ENCODE measurements at places on chromosomes 3 and 15.

DNA sequence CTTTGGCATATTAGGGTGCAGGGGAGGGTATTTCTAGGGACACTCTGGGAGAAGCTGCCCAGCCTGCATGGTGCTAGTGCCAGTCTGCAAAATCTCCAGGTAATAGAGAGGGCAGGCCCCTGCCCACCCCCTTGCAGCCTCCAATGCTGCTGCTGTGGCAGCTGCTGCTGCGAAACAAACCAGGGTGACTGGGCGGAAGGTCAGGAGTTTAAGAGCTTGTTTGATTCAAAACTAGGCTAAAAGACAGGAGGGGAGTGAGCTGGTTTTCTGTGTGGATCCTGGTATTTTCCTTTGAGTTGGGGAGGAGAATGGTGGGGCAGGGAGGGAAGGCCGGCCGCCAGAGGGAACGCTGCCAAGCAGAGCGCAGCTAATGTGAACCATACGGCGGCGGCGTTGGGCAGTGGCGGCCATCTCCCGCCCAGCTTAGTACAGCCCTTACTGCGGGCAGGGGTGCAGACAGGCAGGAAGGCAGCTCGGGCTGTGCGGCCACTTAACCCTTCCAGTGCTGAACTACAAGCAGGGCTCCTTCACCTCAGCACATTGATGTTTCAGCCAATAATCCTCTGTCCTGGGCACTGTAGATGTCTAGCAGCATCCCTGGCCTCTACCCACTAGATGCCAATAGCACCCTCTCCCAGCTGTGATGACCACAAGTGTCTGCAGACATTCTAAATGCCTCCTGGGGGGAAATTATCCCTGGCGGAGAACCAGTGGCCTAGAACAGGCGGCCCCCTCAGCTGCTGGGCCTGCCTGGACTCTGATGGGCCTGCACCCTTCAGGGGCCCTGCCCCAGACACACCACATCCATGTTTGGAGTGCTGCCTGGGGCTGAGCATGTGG lies 125.7 kb downstream of the EEFSEC start:
- peak; percentile 94 for DNase-seq

DNA sequence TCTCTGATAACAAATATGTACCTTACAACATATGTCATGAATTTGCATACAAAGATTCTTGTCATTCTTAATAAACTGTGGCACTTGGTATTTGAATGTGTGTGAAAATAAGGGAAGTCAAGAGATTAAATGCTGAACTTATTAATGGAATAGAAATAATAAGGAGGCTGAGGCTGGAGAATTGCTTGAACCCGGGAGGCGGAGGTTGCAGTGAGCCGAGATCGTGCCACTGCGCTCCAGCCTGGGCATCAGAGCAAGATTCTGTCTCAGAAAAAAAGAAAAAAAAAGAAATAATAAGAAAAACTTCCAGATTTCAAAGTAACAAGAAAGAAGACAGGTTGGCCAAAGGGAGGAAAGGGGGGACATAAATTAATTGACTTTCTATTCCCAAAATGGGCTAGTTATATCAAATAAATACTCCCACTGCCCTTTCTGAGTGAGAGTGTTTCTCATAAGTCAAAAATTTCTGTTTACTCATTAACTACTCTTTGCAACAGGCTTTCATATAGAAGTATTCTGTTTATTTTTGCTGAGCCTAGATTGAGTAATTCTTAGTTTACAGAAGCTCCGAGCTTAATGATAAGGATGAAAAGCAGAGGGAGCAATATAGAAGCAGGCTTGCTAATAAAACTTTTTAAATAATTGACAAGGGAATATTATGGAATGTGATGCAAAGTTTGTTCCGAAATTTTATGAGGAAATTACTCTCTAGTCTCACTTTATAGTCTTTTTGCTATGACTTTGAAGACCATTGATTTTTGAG lies 25.6 kb downstream of the KNG1 start:
- DNase-seq, result no peak

- no peak for DNase-seq
These were observed 436.5 kb upstream of the WNT5A start for GRCh38 chr3:55923626-55924025.

GRCh38 chr3:37718632-37719031 lies 143.0 kb upstream of the CTDSPL start:
- no peak for DNase-seq

DNA sequence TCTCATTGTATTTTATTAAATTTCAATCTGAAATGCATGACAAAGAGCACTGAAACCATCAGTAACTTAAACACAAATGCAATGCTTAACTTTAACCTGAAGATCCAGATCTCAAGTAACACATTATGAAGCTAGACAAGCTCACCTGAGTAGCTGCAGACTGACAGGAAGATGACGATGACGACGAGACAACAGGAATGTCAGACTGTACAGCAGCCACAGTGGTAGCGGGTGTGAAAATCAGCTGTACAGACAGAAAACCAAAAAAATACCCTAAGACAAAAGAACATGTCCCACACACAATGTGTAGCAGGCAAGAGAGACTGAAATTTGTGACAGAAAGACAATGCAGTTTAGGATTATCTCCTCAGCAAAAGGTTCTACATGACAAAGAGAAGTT lies 36.3 kb downstream of the PHC3 start:
- no peak for DNase-seq

GRCh38 chr15:83380682-83381081 lies 66.5 kb upstream of the SH3GL3 start:
- peak; percentile 61 for DNase-seq

- DNase-seq, result no peak
These were observed 582.0 kb upstream of the SEMA6D start for GRCh38 chr15:47135267-47135666.

GRCh38 chr3:43998370-43998835 lies 243.3 kb upstream of the TOPAZ1 start:
- peak; percentile 39 for DNase-seq

GRCh38 chr3:128133273-128133883 lies 9.8 kb upstream of the RUVBL1 start:
- DNase-seq, result no peak

DNA sequence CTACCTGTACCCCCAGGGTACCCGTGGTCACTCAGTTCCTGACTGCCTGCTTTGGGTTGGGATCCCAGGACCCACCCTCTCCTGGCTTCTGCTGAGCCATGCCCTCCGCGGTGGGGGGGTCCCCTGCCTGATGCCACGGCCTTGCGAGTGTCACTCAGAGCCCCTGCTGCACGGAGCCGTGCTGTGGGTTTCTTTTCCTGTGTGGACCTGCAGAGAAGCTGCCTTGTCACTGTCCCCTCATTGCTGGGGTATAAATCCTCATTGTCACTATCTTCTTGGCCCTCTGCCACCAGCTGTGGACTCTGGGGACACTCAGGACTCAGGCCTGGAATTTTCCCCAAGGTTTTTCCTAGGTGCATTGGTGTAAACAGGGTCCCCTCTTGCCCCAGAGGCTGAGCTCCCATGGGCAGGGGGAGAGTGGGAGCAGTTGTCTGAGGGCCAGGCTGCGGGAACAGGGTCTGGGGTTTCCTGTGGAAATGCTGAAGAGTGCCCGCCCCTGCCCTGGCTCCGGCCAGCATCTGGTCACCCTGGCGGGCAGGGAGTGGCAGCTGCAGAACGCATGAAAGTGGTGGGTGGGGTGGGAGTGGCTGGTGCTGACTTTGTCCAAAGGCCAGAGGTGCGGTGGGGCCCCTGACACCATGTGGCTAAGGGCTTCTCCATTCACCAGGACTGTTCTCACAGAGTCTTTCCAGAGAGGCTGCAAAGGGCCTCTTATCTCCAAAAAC lies 191.7 kb downstream of the GOLGA6L6 start:
- DNase-seq, result no peak

GRCh38 chr15:41561104-41561776 lies 2.2 kb downstream of the TYRO3 start:
- no peak for DNase-seq

DNA sequence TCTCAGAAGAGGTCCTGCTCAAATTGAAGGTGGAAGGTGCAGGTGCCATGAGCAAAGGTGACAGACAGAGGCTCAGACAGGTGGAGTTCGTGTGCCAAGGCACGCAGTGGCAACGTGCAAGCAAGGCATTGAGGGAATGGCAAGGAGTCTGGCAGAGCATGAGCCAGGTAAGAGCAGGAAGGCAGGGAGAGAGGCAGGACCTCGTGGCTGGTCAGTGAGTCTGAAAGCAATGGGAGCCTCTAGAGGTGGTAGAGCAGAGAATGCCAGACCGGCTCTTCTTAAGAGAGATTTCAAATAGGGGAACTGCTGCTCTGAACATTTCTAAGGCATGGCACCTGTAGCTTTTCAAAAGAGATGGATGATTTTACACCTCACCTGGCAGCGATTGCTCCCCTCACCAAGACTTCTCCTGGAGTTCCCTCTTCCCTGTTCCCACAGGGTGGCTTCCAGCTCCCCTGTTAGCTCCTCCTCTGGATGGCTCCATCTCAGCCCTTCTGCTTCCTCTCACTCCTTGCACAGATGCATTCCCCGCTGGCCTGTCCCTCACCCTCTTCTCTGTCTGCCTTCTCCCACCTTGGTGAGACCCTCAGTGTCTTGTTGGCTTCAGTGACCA lies 2.7 kb downstream of the MYO5C start:
- DNase-seq, result no peak

DNA sequence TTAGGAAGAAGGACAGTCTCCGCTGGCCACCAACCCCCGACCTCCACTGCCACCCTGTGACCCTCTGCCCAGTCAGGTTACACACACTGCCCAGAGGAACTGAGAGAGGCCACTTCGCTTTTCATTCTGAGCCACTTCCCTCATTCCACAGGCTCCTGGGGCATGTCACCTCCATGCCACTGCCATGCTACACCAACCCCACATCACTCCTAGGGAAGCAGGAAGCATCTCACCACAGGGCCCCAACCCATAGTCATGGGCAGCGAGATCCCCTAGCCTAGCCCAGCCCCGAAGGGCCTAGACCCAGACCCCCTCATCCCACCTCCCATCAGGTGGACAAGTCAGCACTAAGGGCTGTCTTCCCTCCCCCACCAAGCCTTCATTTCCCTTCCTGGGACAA lies 1.4 kb downstream of the PLCB2 start:
- DNase-seq, result no peak

- DNase-seq, result no peak
These were observed 1011.8 kb upstream of the GBE1 start for GRCh38 chr3:82773207-82773606.

GRCh38 chr3:72997421-72997961 lies 880 bp downstream of the PPP4R2 start:
- DNase-seq, result peak; percentile 51

GRCh38 chr3:124396339-124396950 lies 333.8 kb upstream of the UMPS start:
- no peak for DNase-seq

DNA sequence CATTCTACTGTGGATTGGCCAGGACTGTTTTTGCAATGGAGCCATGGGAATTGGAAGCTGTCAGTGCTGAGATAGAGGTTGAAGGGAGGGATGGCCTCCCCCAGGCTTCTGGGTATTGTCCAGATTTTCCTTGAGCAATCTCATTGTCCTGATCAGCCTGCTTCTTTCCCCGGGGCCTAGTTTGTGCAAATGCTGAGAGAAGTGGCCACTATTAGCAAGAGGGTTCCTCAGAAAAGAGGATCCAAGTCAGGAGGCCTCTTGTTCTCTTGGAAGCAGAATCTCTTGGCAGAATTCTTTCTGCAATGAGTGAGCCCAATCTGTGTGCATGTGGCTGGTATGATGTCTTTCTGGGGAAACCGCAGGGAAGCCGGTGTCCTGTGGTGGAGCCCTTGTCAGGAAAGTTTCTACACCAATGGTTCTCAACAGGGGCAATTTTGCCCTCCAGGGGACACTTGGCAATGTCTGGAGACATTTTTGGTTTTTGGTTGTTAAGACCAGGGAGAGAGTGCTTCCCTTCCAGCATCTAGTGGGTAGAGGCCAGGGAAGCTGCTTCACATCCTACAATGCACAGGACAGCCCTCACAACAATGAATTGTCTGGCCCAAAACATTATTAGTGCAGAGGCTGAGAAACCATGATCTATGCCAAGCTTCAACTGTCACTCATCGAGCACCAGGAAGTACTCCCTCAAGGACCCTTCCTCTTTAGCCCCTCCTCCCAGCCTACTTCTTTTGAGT lies 2.0 kb downstream of the LIPC start:
- peak; percentile 42 for DNase-seq

DNA sequence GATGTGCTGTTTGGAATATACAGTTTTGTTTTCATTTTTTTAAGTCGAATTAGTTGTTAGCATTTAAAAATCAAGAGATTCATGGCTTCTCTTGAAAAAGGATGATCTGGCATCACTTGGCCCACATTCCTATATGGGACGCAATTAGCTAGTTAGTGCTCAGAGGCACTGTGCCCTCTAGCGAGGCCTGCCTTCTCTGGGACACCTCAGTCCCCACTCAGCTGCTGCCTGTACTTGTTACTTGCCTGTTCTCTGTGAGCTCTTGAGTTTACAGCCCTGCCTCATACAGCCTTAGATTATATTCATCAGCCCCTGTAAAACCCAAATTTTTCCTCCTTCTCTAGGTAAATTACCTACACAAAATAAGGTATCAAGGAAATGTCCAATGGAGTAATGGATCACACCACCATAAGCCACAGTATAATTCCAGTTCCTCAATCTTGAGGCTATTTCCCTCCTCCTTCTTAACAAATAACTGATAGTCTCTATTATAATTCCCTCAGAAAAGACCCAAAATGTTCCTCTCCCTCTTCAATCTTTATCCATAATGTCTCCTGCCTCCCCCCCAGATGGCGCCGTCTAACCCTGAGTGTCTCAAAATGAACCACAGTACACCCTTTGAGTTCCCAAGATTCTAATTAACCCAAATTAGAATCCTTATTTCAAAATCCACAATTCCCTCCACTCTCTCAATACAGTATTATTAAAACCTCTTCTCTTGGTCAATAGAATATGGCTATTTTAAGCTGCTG lies 2.7 kb downstream of the ZMAT3 start:
- peak; percentile 63 for DNase-seq

DNA sequence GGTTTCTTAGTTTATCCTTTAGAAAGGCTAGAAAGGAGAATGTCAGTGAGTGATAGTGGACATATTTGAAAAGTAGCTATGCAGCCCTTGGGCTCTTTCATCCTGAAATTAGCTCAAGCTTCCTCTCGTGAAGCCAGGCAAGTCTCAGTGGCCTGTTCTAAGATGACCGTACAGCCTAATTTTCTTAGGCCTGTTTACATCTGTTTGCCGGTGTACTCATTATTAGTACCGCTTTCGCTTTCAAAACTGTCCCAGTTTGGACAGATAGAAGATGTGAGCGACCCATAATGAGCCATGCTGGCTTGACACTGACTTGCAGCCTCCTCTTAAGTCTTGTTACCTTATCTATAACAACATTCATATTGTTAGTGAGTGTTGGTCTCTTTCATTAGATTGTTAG lies 5.7 kb upstream of the ARL14 start:
- no peak for DNase-seq

GRCh38 chr3:158808697-158809096 lies 6.8 kb downstream of the MFSD1 start:
- DNase-seq, result peak; percentile 25

Data from GM03348 (cell line).